Cerebellar nuclear complex (tissue), 1 donor: ENCODE measurements at places on chromosomes 6 and 20.

DNA sequence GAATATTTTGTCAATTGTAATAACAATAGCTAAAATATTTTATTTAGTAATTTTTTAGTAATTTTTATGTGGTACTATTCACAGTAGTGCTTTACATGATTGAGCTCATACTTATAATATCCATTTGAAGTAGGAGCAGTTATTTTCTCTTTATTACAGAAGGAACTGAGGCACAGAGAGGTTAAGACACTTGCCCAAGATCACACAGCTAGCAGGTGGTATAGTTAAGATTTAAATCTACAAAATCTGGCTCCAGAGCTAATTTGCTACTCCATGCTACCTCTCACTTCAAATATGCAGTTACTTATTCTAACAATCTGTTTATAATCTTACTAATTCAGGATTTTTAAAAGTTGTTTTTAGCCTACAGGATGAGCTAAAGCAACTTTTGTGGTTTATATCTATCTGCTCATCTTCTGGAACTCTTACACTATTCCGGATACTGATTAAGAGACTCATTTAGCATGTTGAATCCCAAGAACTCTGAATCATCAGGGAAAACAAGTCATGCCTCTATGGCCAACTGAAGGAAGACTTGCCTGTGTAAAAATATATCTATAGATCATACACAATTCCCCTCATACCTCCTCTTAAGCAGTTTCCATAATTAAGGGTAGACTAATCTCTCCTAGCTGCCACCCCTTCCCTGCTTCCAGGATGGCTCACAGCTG is 324.2 kb downstream of the UBE3D start:
- no peak for DNase-seq

GRCh38 chr6:149991838-149992237 is 28.1 kb downstream of the ULBP1 start:
- DNase-seq, result no peak

DNA sequence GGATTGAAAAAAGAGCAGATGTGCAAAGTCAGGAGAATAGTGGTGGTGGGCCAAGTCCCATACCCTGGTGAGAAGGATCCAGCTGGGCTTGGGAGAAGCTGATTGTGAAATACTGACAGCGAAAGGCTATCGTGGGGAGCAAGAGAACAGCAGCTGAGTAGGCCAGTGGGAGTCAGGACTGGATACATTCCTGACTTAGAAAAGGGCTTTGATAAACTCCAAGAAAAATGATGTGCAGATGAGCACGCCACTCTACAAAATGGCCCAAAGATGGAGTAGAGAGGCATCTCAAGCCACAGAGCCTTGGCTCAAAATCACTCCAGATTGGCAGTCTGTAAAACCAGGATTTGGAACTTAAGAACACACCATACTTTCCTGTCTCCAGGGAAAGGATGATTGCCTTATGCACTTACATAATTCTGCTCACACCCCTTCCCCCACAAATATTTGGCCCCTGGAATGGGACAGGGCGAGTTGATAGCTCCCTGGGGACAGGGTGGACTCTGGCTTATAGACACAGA is 578.7 kb downstream of the MAFB start:
- no peak for DNase-seq

- no peak for DNase-seq
Observed at GRCh38 chr6:35173427-35174087, 32.4 kb upstream of the TCP11 start.

GRCh38 chr6:146339716-146340115 is 203.9 kb upstream of the RAB32 start:
- no peak for DNase-seq

- DNase-seq, result no peak
Observed at GRCh38 chr20:57438552-57438951, 47.4 kb downstream of the RBM38 start.

GRCh38 chr6:2625581-2625980 is 125.1 kb downstream of the MYLK4 start:
- no peak for DNase-seq

GRCh38 chr20:57683287-57683686 is 26.5 kb downstream of the PMEPA1 start:
- no peak for DNase-seq

DNA sequence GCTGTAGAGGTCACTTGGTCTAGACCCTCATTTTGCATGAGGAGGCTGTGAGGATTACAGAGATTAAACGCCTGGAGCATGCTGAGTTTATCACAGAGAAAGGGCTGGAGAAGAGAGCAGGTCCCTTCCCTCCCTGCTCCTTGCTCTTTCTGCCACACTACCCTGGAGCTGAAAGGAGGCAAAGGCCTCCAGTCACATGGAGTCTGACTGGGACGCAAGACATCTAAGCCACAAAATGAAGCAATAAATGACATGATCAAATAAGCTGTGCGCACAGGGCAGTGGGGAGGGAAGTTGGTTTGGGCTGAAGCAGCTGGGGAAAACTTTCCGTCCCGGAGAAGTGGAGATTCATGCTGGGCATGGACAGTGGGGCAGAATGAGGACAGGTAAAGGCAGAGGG is 33.3 kb downstream of the ATXN1 start:
- no peak for DNase-seq

DNA sequence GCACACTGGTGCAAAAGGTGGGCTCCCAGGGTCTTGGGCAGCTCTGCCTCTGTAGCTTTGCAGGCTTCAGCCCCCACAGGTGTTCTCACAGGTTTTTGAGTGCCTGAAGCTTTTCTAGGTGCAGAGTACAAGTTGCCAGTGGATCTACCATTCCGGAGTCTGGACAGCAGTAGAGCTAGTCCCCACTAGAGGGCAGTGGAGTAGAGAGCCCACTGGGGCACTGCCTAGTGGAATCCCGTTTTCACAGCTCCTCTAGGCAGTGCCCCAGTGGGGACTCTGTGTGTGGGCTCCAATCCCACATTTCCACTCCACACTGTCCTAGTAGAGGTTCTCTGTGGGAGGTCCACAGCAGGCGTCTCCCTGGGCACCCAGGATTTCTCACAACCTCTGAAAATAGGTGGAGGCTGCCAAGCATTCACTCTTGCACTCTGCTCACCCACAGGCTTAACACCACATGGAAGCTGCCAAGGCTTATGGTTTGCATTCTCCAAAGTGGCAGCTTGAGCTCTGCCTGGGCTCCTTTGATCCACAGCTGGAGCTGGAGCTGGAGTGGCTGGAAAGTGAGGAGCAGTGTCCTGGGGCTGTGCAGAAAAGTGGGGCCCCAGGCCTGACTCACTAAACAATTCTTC is 86.3 kb upstream of the PROKR2 start:
- DNase-seq, result no peak

DNA sequence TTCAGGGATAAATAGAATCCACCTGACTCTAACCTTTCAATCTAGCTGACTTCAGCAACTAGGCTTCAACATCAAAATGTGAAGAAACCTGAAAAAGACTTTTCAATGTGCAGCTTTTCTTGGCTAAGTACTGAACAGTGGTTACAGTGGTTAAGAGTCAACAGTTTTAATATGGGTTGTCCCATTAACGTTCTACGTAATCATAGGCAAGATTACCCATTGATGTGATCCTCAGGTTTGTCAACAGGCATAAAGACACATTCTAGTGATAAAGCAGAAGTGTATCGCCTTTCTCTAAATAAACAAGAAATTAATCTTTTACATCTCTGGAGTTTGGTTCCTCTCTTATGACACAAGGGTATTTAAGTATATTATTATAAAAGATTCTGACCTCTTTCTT is 154.1 kb upstream of the RUNX2 start:
- no peak for DNase-seq

DNA sequence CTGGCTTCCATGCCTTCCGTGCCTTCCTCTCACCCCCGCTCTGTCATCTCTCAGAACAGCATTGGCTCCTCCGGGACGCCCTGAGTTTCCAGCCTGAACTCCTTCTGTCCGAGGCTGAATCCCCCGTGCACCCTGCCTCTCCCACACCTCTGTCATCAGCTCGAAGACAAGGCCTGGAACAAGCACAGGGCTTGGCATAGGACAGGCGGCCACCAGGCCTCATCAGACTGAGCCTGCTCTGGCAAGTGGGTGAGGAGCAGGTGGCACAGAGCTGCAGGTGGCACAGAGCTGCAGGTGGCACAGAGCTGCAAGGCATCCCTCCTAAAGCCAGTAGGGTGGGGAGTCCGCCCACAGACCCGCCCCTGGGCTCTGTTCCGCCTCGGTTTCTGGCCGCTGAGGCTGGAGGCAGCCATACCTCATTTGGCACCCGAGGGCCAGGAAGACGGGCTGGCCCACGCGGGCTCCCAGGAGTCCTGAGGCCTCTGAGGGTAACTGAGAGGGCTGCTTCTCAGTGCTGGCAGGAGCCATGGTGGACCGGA is 60.2 kb downstream of the EZR start:
- DNase-seq, result peak; percentile 79

GRCh38 chr20:60055740-60056139 is 97.5 kb downstream of the CDH26 start:
- DNase-seq, result no peak

- DNase-seq, result no peak
Observed at GRCh38 chr20:19598117-19598850, 159.8 kb upstream of the RIN2 start.

GRCh38 chr20:42461291-42461690 is 728.4 kb downstream of the PTPRT start:
- no peak for DNase-seq

GRCh38 chr20:34862724-34863123 is 9.9 kb downstream of the GGT7 start:
- DNase-seq, result no peak

- DNase-seq, result no peak
Observed at GRCh38 chr20:59863058-59863457, 70.4 kb downstream of the SYCP2 start.

GRCh38 chr6:44217332-44218143 is 812 bp downstream of the MYMX start:
- DNase-seq, result no peak

- no peak for DNase-seq
Observed at GRCh38 chr6:108163267-108163643, 2.6 kb upstream of the NR2E1 start.

- no peak for DNase-seq
Observed at GRCh38 chr20:45407783-45408645, at the start of gene DBNDD2. TSS of gene DBNDD2 (plus strand) at chr20:45408289. CDS start at chr20:45408468, 179 bp downstream.

DNA sequence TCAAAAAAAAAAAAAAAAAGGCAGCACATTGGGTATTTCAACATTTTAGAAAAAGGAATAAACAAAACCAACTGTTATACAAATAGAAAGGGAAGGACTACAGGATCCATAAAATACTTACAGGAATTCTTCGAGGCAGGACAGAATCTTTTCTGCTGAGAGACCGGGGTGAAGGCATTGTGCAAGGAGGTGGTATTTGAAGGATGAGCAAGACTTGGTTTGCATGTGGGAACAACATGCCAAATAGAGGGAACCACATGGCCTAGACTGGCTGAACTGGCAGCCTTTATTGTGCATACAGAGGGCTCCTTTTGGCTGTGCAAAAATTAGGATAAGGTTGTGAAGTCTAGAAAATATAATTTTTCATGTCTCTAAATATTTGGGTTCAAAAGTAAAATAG is 62.9 kb downstream of the SCAND1 start:
- no peak for DNase-seq

DNA sequence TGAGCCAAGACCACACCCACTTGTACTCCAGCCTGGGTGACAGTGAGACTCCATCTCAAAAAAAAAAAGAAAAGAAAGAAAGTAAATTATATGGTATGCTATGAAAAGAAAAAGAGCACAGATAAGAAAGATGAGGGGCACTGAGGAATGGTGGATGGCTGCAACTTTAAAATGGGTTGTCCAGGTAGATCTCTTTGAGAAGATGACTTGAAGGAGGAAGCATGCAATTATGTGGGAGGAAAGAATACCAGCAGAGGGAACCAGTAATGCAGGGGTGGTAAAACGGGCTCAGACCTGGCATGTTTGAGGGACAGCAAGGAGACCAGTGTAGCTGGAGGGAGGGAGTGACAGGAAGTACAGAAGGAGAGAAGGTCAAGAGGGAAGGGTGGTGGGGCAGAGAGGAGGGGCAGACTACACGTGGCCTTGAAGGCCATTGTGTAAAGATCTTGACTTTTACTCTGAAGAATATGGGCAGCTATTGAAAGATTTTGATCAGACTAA is 22.3 kb downstream of the LINC00237 start:
- no peak for DNase-seq

GRCh38 chr6:169246445-169246844 is 7.2 kb downstream of the THBS2 start:
- DNase-seq, result no peak

DNA sequence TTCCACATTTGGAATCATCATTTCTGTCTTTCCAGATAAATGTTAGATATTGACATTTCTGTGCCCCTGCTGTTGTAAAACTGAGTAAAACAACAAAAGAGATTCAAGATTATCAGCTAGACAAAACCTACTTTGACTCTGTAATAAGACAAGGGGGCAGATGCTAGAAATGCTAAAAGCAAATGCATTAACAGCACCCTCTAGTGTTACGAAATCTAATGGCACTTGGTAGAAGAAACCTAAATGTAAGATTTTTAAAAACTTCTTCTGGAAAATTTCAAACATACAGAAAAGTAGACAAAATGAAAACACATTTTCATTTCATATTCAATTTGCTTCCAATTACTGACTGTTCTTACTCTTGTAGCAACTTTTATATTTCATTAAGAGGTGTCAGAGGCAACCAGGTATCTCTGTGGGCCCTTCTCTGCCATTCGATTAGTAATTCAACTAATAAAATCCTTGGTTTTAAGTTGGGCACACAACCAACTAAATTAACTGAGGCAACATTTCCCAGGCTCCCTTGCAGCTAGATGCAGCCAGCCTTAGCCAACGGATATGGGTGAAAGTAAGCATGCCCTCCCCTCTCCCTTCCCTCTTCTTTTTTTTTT is 45.0 kb downstream of the SLC23A2 start:
- no peak for DNase-seq

GRCh38 chr6:114172576-114173260 is 170.1 kb downstream of the HS3ST5 start:
- DNase-seq, result no peak

GRCh38 chr6:39298061-39298460 is 16.2 kb downstream of the KCNK17 start:
- DNase-seq, result no peak
